Heart right ventricle (tissue), 16 donors: ENCODE measurements at places on chromosomes 11 and 22.

DNA sequence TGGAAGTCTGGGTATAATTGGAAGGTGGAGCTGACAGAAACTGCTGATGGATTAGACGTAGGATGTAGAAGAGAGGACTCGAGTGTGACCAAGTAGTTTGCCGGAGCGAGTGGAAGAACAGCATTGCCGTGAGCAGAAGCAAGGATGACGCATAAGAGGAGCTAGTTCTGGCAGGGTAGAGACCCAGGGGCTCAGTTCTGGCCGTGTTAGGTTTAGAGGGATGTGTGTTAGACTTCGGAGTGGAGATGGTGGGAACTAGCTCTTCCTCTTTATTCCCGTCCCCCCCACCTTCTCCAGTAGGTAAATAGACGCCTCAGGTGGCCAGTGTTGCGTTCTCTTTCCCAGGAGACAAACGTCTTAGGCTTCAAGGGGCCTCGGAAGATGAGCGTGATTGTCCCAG lies 19.1 kb downstream of the TUB start:
- DNase-seq = no peak

DNA sequence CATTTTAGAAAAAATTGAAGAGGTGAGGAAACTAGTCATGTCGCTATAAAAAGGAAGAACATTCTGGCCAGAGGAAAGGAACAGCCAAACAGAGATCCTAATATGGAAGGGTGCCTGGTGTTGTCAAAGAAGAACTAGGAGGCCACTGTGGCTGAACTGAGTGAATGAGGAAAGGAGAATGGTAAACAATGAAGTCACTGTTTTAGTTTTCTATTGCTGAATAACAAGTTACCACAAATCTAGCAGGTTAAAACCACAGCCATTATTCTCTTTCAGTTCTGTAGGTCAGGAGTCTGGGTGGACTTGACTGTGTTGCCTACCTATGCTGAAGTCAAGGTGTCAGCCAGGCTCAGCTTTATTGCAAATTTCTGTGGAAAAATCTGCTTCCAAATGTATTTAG lies 549.3 kb upstream of the CCDC90B start:
- DNase-seq = no peak

DNA sequence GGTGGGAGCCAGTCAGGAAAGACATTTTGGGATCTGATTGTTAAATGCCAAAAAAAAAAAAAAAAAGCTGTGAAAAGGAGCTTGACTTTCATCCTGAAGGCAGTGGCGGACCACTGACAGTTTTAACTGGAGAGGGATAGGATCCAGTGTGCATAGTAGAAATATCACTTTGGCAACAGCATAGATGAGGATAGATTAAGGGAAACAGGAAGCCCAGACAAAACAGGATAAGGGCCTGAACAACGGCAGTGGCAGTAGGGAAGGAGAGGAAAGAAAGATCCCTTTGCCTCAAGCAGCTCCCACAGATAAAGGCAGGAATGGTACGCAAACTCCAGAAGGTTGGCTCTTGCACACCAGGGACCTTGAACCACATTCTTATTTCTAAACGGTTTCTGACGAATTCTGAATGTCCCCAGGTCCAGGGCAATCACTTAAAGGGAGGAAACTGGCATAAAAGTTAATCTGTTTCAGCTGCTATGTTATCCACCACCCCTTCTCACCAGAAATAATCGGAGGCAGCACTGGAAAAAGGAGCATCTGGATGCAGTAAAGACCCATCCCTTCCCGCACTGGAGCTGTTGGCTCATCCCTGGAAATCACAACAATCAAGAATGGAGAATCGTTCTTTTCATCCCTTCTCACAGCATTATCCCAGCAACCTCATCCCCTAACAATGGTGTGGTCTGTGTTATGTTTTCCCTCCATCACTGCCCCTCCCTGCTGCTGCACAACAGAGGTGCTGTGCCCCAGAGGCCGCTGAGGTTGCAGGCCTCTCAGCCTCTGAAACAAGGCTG lies 99.1 kb downstream of the GAB2 start:
- DNase-seq = no peak

- no peak for DNase-seq
Observed at GRCh38 chr11:80505771-80506170, 1064.9 kb upstream of the TENM4 start.

GRCh38 chr11:113351068-113351450 lies 36.5 kb upstream of the ANKK1 start:
- DNase-seq = no peak

DNA sequence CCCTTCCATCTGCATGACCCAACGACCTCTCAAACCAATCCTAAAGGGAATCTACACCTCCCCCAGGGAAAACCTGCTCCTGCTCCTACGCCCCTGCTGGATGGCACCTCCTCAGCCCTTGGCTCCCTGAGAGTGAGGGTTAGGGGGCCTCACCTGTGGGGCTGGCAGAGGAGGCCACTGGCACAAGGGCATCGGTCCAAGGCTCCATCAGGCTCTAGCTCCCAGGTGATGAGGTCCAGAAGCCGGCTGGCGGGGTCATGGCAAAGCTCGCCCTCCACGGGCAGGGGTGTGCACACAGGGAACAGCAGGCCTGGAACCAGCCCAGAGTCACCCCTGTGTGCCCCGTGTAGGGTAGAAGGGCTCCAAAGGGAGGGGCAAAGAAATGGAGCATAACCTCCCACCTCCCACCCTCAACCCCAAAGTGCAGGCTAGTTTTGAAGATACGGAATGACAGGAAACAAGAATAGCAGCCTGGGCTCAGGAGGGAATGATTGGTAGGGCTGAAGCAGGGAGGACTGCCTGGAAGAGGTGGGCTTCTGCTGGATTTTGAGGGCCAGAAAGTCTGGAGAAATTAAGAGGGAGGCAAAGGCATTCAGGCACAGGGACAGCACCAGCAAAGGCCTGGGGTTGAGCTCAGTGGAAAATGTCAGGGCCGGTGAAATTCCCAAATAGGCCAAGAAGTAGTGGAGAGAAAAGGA lies 42.6 kb downstream of the DKK3 start:
- peak; percentile 4 for DNase-seq

DNA sequence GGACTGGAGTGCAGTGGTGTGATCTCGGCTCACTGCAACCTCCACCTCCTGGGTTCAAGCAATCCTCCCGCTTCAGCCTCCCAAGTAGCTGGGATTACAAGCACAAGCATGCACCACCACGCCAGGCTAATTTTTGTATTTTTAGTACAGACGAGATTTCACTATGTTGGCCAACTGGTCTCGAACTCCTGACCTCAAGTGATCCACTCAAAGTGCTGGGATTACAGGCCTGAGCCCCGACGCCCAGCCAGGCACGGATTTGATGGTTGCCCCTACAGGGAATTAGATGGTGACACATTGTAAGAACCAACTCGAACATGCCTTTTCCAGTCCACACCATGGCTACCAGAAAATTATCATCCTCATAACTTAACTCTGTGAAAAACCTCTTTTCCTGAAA lies 26.8 kb upstream of the RTL6 start:
- DNase-seq = no peak

GRCh38 chr11:116500026-116500946 lies 272.5 kb downstream of the BUD13 start:
- no peak for DNase-seq
